Activated naive CD4-positive, alpha-beta T cell (primary cell): ENCODE measurements at places on chromosomes 3 and 15.

DNA sequence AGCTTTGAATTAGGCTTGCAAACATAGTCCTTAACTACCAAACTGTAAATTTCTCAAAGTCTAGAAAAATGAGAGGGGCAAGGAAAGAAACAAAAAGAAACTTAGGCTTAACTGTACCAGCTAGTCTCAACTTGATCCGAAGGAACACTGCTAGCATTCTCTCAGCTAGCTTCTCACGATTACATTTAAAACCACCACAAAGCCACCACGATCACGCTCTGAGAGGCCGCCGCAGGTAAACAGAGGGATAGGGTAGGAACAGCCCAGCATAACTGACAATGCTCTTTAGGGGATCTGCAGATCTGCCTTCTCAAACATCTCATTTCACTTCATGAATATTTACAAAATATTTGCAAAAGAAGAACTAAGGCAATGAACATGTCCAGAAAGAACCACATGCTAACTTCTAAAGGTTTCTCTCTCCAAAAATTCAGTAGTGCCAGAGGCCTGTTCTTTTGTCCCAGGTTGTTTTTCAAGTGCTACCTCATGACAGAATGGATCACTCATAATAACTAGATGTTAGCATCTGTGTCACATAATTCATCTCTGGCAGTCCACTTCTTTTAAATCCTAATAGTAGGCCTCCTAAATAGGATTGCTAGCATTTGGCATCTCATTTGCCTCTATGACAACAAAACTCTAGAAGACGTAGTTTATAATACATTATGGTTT, 18.9 kb downstream of the VGLL4 start:
- no peak for DNase-seq

- DNase-seq, result no peak
Observed at GRCh38 chr15:82533801-82534200, 6.5 kb downstream of the RPS17 start.

GRCh38 chr3:129121016-129121791, 400 bp downstream of the RAB43 start:
- DNase-seq, result peak; percentile 55

DNA sequence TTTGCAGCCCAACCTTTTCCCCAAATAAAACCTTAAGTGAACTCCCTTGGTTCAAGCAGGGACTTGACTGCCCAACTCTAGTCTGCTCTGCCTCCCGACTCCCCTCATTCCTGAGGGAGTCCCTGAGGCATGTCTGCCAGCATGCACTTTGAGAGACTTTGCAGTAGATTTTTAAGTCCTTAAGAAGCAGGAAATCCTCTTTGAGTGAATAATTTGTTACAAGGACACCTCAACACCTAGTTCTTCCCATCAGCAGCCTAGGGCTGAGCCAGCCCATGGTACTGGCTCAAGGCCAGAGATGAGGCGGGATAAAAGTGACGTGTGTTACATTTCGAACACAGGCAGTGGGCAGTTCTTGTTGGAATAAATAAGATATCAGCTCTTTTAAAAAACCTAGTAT, 204.3 kb upstream of the SLC2A2 start:
- no peak for DNase-seq

- DNase-seq, result no peak
Observed at GRCh38 chr3:41418961-41419691, 219.8 kb downstream of the CTNNB1 start.

DNA sequence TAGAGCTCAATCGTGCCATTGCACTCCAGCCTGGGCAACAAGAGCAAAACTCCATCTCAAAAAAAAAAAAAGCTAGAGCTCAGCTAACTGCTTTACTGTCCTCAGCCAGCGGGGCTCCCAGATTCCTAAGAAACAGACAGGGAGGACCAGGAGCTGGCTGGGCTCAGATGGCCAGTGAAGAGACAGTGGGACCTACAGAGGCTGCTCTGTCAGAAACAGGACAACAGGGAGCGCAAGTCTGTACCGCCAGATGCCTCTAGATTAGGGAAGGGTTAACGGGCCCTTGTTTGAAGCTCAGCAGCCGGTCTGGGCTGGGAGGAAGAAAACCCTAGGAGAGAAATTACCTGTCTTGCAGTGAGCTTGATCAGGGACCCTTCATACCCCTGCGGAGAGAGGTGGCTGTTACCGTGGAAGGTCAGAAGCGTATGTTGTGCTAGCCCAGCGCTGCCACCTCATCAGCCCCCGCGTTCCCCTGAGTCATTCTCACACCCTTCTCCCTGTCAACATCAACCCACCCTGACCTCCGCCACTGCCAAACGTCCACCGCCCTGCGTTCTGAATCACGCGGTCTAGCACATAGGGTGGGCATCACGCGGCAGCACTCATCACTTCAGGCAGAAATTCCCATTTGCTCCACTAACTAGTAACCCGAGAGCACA, 25.3 kb downstream of the RBPMS2 start:
- DNase-seq, result no peak

DNA sequence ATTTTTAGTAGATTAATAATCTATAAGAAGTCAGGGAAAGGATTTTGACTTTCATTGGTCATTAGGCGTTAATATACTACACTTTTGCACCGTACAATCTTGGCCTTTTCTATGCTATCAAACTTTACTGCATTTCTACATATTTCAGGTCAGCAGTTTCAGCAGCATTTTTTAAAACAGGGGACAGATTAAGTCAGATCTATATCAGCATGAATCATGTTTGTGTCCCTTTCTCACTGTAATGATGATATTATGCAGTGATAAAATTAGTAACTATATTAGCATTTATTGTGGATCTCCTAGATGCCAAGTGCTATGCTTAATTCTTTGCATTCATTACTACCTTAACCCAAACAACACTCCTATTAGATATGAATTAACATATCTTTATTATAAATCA, 20.3 kb upstream of the AADAC start:
- DNase-seq, result no peak

GRCh38 chr15:58536414-58536813, 104.6 kb downstream of the LIPC start:
- DNase-seq, result no peak

DNA sequence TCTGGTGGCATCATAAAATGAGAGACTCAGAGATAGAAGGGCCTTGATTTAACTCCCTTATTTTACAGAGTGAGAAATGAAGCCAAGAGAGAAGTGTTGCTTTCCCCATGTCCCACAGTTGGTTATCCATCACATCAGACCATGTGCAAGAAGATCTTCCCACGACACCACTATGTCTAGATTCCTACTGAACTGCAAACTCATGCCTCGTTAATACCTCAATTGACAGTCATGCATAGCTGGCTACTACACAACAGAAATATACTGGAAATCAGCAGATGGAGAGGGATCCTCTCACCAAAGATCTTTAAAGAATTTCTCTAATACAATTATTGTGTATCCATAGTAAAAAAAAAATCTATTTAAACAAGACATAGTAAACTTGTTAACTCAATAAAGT, 33.3 kb downstream of the PEAK1 start:
- no peak for DNase-seq

DNA sequence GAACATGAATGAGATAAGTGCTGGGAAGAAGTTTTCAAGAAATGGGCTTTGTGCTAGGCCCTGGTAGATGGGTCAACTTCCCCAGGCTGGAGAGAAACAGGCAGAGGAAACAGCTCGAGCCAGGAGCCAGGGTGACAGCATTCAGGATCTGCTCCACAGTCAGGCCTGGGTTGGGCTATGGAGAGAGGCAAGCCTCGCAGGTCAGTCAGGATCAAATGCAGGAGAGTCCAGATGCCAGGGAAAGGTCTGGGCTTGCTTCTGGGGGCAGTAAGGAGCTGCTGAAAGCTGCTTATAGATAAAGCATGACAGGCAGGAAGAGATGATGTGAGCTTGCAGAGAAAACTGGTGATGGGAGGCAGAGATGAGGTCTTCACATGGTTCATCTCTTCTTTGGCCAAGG, 11.0 kb upstream of the USP3 start:
- no peak for DNase-seq

- no peak for DNase-seq
Observed at GRCh38 chr15:45703670-45704328, 69.0 kb downstream of the SQOR start.

DNA sequence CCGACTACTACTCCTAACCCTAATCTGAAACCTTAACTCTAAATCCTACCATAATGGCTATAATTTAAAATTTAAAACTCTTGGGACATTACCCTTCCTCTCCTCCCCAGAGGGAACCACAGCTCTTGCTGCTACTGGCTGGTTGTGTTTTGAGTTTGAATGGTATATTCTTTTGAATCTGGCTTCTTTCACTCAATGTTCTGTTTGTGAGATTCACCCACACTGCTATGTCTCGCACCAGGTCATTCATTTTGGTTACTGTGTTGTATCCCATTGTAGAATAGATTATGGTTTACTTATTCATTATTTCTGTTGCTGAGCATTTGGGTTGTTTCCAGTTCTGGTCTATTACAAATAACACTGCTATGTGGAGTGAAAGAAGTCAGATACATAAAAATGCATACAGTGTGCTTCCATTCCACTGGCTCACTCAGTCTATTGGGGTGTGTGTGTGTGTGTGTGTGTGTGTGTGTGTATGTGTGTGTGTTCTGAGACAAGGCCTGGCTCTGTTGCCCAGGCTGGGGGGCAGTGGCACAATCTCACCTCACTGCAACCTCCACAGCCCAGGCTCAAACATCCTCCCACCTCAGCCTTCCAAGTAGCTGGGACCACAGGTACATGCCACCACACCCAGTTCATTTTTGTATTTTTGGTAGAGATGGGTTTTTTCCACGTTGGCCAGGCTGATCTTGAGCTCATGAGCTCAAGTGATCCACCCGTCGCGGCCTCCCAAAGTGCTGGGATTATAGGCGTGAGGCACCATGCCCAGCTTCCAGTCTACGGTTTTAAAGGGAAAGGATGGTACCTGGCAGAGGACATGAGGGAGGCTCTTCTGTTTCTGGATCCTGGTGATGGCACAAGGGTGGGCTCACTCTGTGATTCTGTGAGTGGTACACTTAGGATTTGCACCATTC, 19.2 kb upstream of the SYNM start:
- DNase-seq, result no peak

DNA sequence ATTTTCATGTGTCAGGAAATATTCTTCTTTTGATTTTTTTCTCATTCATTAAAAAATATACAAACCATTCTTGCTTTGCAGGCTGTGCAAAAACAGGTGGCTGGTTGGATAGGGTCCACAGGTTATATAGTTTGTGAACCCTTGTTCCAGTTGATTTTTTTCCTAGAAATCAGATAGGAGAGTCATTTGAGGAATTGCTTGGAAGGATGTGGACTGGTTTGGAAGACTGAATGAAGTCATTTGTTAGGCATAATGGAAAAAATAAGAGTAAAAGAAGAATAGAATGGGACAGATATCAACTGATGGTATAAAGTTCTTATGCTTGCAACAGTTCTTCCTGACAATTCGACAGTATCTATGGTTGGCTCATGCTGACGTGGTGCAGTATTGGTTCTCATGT, 189.4 kb downstream of the PTPRG start:
- no peak for DNase-seq

DNA sequence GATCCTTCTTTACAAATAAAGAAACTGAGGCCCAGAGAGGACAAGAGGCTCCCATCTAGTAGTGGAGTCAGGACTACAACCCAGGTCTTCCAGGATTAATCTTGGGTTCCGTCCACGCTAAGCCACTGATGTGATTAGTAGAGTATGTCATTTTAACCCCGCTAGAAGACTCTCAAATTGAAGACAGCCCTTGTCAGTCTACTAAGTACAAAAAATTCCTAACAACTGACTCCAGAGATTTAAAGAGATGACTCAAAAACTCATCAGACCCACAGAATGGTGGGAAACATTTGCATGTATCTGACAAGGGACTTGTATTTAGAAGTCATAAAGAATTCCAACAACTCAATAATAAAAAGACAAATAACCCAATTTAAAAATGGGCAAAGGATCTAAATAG, 145.3 kb downstream of the CNTN3 start:
- no peak for DNase-seq

DNA sequence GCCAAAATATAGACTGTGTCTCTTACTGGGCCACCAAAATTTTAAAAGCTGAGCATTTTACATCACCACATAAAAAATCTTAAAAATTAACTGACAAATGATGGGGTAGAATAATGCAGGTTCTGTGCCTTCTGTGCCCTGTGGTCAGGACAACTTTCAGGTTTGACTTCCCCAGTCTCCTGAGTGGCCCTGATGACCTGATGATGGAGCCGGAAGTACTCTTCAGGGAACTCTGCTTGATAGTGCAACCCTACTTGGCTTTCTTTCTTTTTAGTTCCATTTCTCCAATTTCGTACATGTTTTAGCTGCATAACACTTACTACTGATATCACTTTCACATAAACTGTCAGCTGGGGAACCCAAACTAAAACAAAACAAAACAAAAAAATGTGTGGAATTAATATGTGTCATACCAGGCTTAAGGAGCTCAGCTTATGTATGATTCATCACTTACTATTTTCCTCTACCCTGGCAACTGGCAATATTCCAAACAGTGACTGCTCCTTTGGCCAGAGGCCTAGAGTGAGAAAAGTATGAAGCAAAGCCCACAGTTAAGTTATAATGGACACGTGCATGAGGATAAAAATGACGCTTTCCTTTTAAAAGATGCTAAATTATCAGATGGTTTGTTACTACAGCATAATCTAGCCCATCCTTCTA, 194.3 kb downstream of the BCHE start:
- DNase-seq, result no peak

DNA sequence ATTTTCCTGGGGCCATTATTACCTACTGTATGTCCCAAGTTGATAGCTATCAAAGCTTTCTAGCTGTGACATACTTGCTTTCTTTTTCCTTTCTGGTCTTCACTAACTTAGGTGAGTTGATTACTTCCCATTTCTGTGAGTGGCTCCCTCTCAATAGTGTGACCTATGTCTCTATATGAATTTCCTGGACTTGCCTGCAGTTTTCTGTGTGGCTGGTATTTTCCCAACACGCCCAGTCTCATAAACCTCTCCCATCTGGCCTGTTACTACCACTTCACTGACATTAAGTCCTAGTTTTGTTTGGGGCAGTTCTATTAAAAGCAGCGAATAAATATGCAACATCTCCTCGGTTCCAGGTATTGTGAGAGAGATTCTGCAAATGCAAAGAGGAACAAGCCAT, 671.2 kb downstream of the SI start:
- no peak for DNase-seq

- no peak for DNase-seq
Observed at GRCh38 chr3:99933971-99934750, 116.5 kb downstream of the CMSS1 start.

DNA sequence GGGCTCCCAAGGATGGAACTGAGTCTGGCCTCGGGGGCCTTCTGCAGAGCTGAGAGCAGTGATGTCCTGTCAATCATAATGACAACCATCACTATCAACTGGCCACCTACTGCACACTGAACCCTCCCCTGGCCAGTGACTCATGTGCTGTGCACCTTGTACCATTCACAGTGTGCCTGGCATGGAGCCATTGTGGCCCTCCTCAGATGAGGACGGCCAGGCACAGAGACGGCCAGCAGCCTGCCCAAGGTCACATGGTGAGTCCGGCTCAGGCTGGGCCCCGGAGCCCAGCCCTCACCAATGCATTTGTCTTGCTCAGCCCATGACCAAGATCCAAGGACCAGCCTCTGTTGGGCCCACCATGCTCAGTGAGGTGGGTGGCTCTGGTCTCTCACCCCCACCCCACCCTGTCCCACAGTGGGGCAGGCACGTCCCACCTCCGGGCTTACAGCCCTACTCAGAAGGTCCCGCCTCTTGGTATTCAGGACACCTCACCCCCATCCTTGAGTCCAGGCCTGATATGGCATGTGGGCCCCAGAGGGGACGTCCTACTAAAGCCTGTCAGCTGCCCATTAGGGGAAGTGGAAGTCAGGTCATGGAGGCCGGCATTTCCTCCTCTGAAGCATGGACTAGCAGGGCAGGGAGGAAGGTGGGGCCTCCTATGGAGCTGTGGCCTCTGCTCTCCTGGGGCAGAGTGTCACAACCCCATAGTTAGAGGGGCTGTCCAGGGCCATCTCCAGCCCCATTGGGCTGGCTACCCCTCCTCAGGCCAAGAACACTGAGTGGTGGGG, 35.9 kb upstream of the TMEM115 start:
- no peak for DNase-seq
